Muscle of leg (tissue), 16 donors: ENCODE measurements at places on chromosomes 4 and X. TPM values are rescaled to one million over a fixed set of nuclear protein-coding genes. Genes with fewer than 3 reads are reported as not detected.

GRCh38 chr4:177596991-177597390 lies 154.8 kb upstream of the AGA start:
- H3K4me1 ChIP-seq, result no peaks in the 10 kb centered on the region
- no peak overlapping the region for H3K27ac ChIP-seq
- no peaks in the 10 kb centered on the region for H3K36me3 ChIP-seq
- no peaks in the 10 kb centered on the region for H3K27me3 ChIP-seq

DNA sequence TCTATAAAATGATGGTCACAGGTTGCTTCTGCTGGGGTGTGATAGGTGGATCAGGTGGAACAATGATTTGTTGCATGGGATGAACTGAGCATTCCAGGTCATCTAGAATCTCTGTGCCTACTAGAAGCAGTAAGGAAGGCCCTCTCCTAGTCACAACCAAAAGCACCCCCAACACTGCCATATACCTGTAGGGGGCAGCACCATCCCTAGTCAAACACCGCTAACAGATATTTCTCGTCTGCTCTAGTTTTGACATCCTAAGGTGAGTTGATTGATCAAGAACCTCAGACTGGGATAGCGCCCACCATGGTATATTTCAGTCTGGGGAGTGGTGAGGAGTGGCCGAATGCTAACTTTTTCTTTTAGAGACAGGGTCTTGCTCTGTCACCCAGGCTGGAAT lies 160.2 kb downstream of the NHS start:
- no peaks in the 10 kb centered on the region for H3K4me1 ChIP-seq
- no peak overlapping the region for H3K4me3 ChIP-seq
- no peaks in the 10 kb centered on the region for H3K36me3 ChIP-seq
- H3K27ac ChIP-seq, result no peak overlapping the region
- peaks cover 61% of the 10 kb centered on the region for H3K27me3 ChIP-seq

DNA sequence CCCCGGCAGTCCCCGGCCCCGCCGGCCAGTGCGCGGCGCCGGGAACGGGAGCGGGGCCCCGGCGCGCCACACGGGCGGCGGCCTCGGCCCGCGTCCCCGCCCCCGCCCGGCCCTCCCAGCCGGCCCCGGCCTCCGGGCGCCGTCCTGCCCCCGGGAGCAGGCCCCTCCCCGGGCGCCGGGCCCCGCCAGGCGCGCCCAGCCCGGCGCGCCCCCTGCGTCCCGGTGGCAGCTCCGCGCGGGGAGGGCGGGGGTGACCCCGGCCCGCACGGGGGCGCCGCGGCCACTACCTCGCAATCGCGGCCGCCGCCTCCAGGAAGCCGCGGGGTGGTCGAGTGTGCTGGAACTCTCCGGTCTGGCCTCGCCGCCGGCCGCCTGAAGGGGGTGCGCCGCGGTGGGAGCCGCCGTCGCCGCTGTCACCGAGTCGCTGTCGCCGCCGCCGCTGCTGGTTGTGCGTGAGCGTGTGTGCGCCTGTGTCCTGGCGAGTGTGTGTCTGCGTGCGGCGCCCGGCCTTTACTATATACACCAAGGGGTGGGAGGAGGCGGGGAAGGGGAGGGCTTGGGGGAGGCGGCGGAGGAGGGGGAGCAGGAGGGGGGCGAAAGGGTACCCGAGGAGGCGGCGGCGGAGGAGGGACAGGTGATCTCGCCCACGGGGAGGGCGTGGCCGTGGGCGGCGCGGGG lies at the start of gene RAI2:
RAI2 (minus strand) TSS at position 488 of the 678 bp plus-strand sequence. CDS start 59,288 bp downstream, outside the sequence.
- H3K27ac ChIP-seq, result peak within 1 kb of the TSS; percentile 20
- H3K27me3 ChIP-seq, result peaks cover 54% of the 10 kb centered on the region
- no peaks in the 10 kb centered on the region for H3K36me3 ChIP-seq

DNA sequence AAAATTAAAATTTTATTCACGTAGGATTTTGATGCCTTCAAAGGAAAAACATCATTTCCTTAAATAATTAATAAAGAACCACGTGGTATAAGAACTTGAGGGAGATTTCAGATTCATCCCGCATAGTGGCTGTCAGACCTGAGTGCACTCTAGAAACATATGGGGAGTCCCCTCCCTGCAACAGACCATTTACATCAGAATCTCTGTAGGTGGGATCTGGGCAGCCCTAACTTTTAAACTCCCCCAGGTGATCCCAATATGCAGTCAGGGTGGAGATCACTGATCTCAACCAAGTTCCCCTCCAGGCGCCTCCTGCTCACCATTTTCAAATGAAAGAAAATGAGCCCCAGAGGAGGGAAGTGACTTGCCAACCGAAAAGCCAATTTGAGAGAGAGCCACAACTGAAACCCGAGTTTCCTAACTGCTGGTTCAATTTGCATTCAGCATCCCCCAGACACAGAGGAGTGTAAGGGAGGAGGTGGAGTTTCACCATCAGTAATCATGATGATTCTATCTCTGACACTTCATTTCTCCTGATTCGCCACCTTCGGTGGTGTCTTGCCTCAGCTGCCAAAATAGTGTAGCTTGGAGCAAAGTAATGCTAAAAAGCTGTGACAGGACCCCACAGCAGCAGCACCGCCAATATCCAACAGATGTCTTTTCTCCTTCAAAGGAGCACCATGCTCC lies 11.4 kb downstream of the RNF150 start:
- peaks cover 5% of the 10 kb centered on the region for H3K36me3 ChIP-seq
- DNase-seq, result no peak
- no peak overlapping the region for H3K4me3 ChIP-seq

DNA sequence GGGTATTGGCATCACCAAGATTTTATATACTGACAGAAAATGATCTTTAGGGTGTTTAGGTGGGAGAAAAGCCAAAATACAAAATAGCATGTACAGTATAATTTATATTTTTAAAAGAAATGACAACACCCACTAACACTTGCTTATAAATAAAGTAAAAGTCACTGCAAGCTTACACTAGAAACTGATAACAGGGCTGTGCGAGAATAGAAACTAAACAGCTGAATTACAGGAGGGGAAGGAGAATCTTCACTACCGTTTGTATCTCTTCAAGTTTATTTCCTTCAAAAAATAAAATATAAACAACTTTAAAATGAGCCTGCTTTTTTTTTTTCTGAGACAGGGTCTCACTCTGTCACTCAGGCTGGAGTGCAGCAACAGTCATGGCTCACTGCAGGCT lies 22.8 kb downstream of the GRSF1 start:
- no peak overlapping the region for H3K27ac ChIP-seq
- no peak overlapping the region for H3K4me3 ChIP-seq
- H3K4me1 ChIP-seq, result no peaks in the 10 kb centered on the region
- H3K36me3 ChIP-seq, result peaks cover 13% of the 10 kb centered on the region
- no peak for DNase-seq

GRCh38 chr4:15547392-15547791 lies 77.7 kb downstream of the CC2D2A start:
- no peaks in the 10 kb centered on the region for H3K4me1 ChIP-seq
- no peak for DNase-seq
- no peak overlapping the region for H3K27ac ChIP-seq
- peaks cover 14% of the 10 kb centered on the region for H3K36me3 ChIP-seq
- H3K4me3 ChIP-seq, result no peak overlapping the region

GRCh38 chr4:141309874-141310273 lies 89.2 kb downstream of the ZNF330 start:
- H3K36me3 ChIP-seq, result no peaks in the 10 kb centered on the region
- no peaks in the 10 kb centered on the region for H3K27me3 ChIP-seq
- H3K27ac ChIP-seq, result no peak overlapping the region
- no peaks in the 10 kb centered on the region for H3K4me1 ChIP-seq
- no peak for DNase-seq

DNA sequence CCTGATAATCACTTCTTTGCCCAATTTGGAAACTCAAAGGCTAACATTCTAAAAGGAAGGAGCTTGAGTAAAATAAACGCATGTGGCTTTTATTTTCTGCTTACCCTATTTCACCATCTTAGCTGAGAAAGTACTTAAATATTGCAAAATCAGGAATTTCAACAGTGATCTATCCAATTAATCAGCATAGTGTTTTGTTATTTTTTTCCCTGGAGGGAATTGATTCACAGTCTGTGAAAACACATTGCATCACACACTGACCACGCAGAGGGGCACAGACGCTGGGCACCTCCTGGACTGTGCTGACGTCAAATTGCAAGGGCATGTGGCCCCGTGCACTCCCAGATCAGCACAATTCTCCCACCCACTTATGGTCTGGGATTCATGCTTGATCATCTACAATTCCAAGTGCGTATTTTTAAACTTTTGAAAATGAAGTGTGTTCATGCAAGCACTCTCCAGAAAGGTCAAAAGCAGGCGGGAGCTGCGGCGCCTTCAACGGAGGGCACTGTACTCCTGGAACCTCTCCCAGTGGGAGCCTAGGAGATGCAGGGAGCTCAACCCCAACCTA lies 320.6 kb upstream of the PPARGC1A start:
- no peaks in the 10 kb centered on the region for H3K36me3 ChIP-seq
- H3K27ac ChIP-seq, result no peak overlapping the region
- H3K4me1 ChIP-seq, result no peaks in the 10 kb centered on the region
- no peak for DNase-seq
- H3K27me3 ChIP-seq, result no peaks in the 10 kb centered on the region

GRCh38 chr4:94463771-94464170 lies 12.0 kb downstream of the PDLIM5 start:
- H3K4me3 ChIP-seq, result no peak overlapping the region
- H3K27me3 ChIP-seq, result no peaks in the 10 kb centered on the region
- no peak for DNase-seq
- H3K36me3 ChIP-seq, result peaks cover 2% of the 10 kb centered on the region
- H3K4me1 ChIP-seq, result peaks cover 2% of the 10 kb centered on the region
- no peak overlapping the region for H3K27ac ChIP-seq

DNA sequence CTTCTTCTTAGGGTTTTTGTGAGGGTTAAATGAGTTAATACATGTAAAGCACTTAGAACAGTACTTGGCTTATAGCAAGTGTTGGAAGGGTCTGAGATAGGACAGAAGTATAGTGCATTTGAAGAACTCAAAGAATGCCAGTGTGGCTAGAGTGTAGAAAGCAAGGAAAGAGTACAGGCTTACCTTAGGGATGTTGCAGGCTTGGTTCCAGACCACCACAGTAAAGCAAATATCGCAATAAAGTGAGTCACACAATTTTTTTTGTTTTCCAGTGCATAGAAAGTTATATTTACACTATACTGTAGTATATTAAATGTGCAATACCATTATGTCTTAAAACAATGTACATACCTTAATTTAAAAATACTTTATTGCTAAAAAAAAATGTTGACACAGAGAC lies 41.3 kb downstream of the KIF4A start:
- H3K4me3 ChIP-seq, result no peak overlapping the region
- no peaks in the 10 kb centered on the region for H3K4me1 ChIP-seq
- no peaks in the 10 kb centered on the region for H3K27me3 ChIP-seq

GRCh38 chr4:95124906-95125504 lies 367.2 kb downstream of the BMPR1B start:
- H3K4me3 ChIP-seq, result no peak overlapping the region
- peak; percentile 83 for DNase-seq
- H3K36me3 ChIP-seq, result no peaks in the 10 kb centered on the region
- H3K27me3 ChIP-seq, result no peaks in the 10 kb centered on the region

- no peaks in the 10 kb centered on the region for H3K36me3 ChIP-seq
- H3K27me3 ChIP-seq, result no peaks in the 10 kb centered on the region
- no peak overlapping the region for H3K27ac ChIP-seq
- no peak for DNase-seq
- no peak overlapping the region for H3K4me3 ChIP-seq
- H3K4me1 ChIP-seq, result peaks cover 15% of the 10 kb centered on the region
These were observed 53.7 kb downstream of the DCTD start for GRCh38 chr4:182863501-182863900.

DNA sequence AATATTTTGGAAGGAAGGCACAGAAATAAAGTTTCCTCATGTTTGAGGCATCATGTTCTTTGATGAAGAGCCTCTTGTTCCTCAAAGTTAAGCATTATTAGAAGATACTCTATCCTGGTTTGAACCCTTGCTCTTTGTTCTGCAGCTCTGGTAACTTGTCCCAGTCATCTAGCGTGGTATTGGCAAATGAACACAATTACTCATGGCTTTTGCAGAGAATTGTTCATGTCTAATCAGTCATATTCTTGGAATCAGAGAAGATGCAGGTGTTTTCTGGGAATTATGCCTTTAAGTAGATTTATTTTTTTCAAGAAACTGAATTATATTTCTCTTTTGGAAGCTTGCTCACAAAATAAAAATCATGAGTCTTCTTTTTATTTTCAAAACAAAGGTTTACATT lies 52.9 kb upstream of the HPGDS start:
- H3K27ac ChIP-seq, result no peak overlapping the region
- no peaks in the 10 kb centered on the region for H3K36me3 ChIP-seq
- H3K4me1 ChIP-seq, result no peaks in the 10 kb centered on the region
- no peak overlapping the region for H3K4me3 ChIP-seq

DNA sequence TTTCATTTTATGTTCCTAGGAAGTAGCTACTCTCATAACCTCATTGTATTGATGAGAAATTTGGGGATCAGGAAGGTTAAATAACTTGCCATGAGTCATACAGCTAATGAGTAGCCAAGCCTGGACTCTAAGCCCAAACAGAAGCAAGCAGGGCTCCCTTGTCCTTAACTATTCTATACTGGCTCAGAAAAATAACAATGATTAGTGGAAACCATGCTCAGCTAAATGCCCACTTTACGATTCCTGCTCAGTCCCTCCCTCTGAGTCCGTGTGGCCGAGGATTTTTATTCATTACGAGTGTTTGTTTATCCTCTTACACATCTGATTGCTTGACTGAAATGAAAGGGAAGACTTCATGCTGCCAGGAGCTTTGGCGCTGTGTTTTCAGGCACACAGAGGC lies 100.9 kb downstream of the SLC34A2 start:
- no peaks in the 10 kb centered on the region for H3K4me1 ChIP-seq
- DNase-seq, result no peak
- no peaks in the 10 kb centered on the region for H3K27me3 ChIP-seq

DNA sequence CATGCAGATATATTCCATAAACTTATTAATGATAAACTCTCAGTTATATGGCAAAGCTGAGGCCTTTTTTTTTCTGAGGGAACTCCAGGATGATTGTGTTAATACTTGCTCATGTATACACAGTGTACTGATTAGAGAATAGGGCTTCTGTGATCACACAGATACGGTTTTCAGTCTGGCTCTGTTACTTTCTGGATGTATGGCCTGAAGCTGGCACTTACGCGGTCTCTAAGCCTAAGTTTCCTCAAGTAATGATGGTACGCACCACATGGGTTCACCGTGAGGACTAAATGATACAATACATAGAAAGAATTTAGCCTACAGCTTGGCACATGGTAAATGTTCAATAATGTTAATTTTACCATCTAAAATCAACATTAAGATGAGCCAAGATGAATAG lies 73.8 kb downstream of the SEC24D start:
- H3K4me1 ChIP-seq, result peaks cover 6% of the 10 kb centered on the region
- H3K27ac ChIP-seq, result no peak overlapping the region
- H3K36me3 ChIP-seq, result peaks cover 23% of the 10 kb centered on the region
- H3K27me3 ChIP-seq, result no peaks in the 10 kb centered on the region
- H3K4me3 ChIP-seq, result no peak overlapping the region

Gene MAGEC3
- total RNA-seq, result 0.04 TPM

Gene EMCN
- 36.1 TPM for total RNA-seq

Gene NPY2R
- total RNA-seq, result under 0.01 TPM

Gene OTC
- total RNA-seq, result 0.04 TPM

Gene CYTL1
- 11.0 TPM for total RNA-seq

Gene TIGD4
- 4.4 TPM for total RNA-seq

Gene IL2
- total RNA-seq, result not detected

Gene KCTD8
- 0.09 TPM for total RNA-seq

Gene MGARP
- 0.31 TPM for total RNA-seq

Gene ADH1B
- total RNA-seq, result 6.3 TPM
